ENCODE measurements at places on chromosomes 3 and 15.

- DNase-seq: no peak
Observed at GRCh38 chr15:80495401-80495942, 91.3 kb downstream of the ARNT2 start.

DNA sequence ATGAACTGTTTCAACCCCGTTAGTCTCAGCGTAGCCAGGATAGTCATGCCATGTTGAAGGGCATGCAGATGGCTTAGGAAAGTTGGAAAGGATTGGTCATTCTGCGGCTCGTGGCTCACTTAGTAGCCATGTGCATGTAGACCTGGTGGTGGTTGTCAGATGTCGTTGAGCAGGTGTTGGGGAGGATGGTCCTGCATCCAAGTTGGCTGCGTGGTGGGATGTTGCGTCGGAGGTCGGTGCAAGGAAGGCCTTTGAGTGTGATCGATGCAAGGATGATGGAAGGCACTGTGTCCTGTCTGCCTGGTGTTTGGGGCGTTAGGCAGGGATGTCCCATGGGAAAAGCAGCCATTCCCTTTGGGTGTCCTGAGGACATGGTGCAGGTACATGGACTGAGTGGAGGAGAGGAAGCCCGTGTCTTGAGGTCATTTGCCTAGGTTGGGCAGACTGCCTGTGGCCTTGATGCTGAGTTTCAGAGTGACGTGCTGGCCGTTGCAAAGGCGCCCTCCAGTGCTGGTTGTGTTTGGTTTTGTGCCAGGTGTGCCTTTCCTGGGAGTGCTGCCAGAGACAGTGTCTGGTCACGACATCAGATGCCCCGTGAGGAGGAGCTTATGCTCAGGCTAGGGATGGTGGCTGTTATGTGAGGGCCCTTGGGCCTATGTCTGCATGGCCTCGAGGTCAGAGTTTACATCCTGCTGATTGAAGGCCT is 103.4 kb downstream of the SNRPN start:
- no peak for DNase-seq

- DNase-seq: no peak
Observed at GRCh38 chr3:149564079-149564478, 89.6 kb downstream of the TM4SF4 start.

GRCh38 chr3:22990291-22991200 is 212.6 kb upstream of the UBE2E2 start:
- DNase-seq: no peak

DNA sequence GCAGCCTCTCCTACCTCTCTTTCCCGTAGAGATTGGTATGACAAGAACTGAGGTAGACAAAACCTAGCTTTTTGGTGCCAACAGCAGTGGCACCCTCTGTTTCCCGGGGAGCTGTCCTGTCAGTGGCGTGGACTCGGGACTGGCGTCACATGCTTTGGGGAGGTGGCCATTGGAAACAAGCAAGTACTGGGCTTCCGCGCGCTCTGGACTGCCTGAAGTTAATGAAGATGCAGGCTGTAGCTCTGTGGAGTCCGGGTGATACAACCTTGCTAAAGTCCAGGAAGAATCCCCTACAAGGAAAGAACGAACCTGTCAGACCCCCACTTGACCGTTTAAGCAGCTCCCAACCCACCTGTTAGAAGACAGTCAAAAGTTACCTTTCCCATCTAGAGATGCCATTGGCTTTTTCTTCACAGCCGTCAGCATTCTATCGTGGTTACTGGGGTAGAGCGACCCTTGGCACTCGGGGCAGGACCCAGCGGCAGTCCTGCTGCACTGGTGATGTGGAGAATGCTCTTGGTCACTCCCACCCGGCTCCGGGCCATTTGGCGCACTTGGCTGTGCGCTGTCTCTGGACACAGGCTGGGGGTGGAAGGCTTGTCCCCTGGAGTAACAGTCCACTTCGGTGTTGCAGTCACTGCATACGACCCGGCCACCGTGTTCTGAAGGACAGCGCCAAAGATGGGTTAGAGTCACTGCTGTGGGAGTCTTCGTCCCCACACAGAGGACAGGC is 120.5 kb downstream of the LRIG1 start:
- DNase-seq: no peak

DNA sequence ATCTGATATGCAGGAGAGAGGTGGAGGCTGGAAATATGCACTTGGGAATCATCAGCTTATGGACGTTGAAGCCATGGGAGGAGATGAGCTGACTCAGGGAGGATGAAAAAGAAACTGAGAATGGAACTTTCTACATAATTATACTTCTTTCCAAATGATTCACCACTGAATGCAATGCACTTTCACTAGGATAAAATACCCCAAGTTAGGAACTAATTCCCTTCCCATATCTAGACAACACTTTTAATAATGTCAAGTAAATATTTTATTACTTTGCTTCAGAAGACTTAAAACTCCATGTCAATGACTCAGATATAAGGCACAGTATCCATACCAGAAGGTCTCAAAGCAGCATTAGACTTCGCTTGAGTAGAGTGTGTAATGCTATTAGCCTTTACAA is 24.2 kb downstream of the NPTN start:
- DNase-seq: no peak

DNA sequence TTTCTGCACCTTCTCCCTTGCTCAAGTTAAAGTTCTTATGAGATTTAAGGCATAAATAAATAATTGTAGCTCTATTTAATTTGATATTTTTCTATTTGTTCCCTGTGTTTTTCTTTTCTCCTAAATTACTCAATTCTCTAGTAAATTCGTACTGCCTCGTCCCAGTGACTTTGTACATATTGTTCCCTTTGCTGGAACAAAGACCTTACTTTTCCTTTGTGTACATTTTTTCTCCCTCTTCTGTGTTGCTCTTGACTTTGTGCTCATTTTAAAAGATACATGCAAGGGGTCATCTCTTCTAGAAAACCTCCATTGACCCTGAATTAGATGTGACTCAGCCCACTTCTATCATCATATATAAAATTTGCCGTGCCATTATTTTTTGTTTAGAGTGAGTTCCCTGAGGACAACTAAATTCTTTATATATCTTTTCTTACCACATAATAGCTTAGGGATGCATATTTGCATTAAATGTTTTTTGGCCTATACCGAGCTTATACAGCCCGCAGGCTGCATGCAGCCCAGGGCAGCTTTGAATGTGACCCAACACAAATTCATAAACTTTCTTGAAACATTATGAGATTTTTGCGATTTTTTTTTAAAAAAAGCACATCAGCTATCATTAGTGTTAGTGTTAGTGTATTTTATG is 29.6 kb downstream of the PPP4R2 start:
- DNase-seq: no peak

GRCh38 chr3:143484846-143485512 is 363.3 kb downstream of the SLC9A9 start:
- no peak for DNase-seq

GRCh38 chr3:39724233-39724846 is 85.1 kb upstream of the MYRIP start:
- DNase-seq: peak; percentile 2

DNA sequence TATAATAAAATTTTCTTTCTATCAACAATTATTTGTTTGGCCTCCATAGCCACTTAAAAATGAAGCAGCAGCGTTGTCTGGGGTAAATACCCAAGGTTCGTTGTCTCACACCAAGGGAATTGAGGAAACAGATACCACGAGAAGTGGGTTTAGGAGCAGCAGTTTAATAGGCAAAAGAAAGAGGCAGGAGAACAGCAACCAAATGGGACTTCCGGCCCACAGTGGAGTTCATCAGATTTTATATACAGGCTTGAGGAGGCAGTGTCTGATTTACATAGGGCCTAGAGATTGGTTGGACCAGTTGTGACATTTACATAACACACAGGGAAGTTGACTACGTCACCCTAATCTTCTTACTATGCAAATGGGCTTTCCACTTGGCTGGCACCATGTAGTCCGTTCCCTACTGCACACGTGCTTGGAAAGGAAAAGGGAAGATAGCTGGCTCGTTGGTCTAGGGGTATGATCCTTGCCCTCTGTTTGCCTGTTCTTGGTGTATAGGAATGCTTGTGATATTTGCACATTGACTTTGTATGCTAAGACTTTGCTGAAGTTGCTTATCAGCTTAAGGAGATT is 61.5 kb upstream of the SETMAR start:
- no peak for DNase-seq

- DNase-seq: peak; percentile 70
Observed at GRCh38 chr15:75727851-75728715, 15.4 kb upstream of the CSPG4 start.

DNA sequence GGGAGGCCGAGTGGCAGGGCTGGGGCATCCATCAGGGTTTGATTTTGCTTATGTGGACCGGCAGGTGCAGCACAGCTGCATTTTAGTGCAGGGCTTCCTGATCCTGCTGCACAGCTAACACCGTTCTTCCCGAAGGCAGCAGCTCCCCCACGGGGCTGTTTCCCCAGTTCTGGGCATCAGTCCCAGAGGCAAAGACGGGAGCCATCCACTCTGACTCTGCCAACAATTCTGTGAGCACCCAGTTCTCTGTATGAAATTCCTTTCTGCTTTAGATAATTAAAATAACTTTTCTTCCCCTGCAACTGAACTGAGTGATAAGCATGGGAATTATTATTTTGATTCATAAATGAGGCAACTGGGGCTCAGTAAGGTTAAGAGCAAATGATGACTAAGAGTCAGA is 262.9 kb upstream of the ATP10A start:
- no peak for DNase-seq

- no peak for DNase-seq
Observed at GRCh38 chr15:76753771-76754170, 151.4 kb downstream of the SCAPER start.

GRCh38 chr3:12247411-12247810 is 41.5 kb upstream of the PPARG start:
- no peak for DNase-seq

- no peak for DNase-seq
Observed at GRCh38 chr3:162721736-162722135, 1225.1 kb downstream of the OTOL1 start.

DNA sequence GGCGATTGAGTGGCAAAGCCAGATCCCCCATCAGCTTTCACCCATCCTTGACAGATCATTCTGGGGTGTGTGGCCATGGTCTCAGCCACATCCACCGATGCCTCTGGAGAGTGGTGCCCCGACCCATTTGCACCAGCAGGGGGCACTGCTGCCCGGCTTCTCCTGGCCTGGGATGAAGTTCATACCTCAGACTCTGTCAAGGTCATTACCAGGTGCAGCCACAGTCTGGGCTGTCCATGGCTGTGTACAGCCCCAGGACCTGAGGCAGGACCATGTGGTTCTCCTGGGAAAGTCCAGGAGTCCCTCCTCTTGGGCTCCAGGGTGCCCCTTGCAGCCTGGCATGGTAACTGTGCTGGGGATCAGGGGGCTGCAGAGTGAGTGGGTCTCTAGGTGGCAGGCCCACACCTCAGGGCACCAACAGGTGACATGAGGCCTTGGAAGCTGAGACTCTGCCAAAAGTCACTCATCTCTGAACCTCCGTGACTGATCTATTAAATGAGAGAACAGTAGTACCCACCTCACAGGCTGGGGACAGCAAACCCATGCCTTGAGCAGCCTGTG is 67.2 kb downstream of the CACNA2D2 start:
- DNase-seq: peak; percentile 59

GRCh38 chr3:171314341-171314740 is 145.9 kb downstream of the TNIK start:
- DNase-seq: no peak

GRCh38 chr3:36710606-36711005 is 53.7 kb downstream of the DCLK3 start:
- no peak for DNase-seq

DNA sequence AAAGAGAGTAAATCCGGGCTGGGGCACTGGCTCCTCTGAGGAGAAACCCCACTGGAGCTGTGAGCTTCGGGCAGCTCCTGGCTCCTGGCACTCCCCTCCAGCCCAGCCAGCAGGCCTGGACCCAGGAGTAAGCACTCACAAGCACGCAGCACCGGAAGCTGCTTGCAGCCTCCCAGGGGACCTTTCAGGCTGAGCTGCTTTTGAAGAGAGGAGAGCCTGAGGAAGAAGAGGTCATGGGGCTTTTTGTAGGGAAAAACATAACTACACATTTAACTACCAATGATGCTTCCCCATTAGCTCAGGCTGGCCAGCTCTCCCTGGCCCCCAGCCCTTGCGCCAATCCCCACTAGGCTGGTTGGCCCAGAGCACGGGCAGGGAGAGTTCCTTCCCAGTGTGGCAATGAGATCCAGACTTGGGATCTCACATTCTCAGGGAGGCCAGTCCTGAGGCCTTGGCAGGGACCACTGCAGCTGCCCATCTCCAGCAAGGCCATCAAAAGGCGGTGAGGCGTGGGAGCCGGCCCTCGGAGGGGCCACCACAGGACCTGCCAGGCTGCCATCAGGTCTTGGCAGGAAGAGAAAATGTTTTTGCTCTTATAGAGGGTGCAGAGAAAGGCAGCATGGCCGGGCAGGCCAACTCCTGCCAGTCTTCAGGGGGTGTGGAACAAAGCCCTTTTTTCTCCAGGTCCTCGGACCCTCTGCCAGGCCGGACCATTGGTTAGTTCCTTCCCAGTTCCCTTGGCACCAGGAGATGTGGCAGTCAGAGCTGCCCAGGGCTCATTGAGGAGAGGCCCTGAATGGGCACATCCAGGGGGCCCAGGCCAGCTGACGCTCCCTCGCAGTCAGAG is 41.5 kb upstream of the MFGE8 start:
- no peak for DNase-seq

- peak; percentile 1 for DNase-seq
Observed at GRCh38 chr15:51846463-51847230, 17.2 kb downstream of the TMOD3 start.

GRCh38 chr15:63093486-63094205 is 28.0 kb upstream of the LACTB start:
- DNase-seq: peak; percentile 82

- peak; percentile 27 for DNase-seq
Observed at GRCh38 chr3:48897460-48898376, 964 bp downstream of the SLC25A20 start.

- DNase-seq: no peak
Observed at GRCh38 chr15:38626443-38627050, 61.9 kb upstream of the RASGRP1 start.

GRCh38 chr15:83446904-83447709 is at the start of gene SH3GL3:
Gene SH3GL3 (plus strand): TSS chr15:83447341. CDS start chr15:83447534, 193 bp downstream.
- DNase-seq: peak; percentile 89

DNA sequence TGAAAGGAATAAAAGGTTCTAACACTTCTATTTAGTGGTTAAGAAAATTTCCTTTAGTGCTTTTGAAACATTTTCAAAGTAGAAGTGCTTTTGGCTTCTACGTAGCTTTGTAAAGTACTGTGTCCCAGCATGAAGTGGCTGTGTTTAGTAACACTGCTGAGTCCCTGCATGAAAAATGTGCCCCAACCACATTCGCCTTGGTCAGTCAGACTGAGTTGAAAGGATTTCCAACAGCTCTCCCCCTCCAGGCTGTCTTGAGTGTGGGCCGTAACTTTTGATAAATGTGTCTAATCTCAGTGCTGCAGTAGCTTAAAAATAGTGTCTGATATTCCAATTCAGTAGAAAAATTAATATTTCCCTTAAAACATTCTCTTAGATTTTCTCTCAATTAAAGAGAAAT is 115.0 kb downstream of the NR1D2 start:
- DNase-seq: no peak

DNA sequence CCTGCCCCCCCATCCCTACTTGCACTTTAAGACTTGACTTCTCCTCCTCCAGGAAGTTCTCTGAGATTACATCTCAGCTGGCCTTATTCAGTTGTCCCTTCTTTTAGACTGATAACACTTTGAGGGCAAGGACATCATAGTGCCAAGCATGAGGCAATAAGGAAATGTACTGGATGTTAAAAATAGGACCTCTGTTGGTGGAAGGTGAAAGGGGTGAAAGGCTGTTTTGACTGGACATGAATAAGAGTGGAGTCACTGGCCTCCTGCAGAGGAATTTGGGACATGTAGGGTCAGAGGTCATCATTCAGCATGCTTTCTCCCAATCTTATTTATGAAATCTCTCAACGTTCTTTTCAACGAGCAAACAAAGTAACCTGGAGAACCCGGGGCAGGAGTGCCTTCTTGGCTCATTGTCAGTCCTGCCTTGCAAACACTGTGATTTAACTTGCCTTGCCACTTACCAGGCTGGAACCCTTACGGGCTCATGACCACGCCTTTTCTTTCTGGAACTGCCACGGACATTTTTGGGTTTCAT is 38.6 kb downstream of the TRIM71 start:
- no peak for DNase-seq

All from DMS53 (cell line).